Stimulated activated CD4-positive, alpha-beta T cell treated with anti-CD3 and anti-CD28 coated beads, TNF-alpha, amount 100 ng/mL, for 1 hour (primary cell): ENCODE measurements at places on chromosomes 6 and 20.

- no peak for DNase-seq
Observed at GRCh38 chr6:77462359-77463307, 658 bp downstream of the HTR1B start.

DNA sequence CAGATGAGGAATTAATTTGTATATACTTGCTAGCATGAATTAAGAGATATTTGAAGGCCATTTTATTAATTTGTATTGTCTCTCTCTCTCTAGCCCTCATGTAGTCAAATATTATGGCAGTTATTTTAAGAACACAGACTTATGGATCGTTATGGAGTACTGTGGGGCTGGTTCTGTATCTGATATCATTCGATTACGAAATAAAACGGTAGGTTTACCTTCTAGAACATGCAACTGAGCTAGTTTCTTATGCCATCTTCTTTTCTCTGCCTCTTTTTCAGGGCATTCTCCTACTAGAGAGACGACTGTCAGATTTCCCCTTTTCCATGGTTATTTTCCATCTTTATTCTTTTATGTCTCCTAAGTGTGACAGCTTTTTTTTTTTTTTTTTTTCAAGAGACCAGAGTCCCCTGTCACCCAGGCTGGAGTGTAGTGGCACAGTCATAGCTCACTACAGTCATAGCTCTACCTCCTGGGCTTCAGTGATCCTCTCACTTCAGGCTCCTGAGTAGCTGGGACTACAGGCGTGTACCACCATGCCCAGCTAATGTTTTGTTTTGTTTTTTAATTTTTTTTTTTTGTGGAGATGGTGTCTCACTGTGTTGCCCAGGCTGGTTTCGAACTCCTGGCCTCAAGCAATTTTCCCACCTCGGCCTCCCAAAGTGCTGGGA is 15.6 kb downstream of the STK4 start:
- no peak for DNase-seq

DNA sequence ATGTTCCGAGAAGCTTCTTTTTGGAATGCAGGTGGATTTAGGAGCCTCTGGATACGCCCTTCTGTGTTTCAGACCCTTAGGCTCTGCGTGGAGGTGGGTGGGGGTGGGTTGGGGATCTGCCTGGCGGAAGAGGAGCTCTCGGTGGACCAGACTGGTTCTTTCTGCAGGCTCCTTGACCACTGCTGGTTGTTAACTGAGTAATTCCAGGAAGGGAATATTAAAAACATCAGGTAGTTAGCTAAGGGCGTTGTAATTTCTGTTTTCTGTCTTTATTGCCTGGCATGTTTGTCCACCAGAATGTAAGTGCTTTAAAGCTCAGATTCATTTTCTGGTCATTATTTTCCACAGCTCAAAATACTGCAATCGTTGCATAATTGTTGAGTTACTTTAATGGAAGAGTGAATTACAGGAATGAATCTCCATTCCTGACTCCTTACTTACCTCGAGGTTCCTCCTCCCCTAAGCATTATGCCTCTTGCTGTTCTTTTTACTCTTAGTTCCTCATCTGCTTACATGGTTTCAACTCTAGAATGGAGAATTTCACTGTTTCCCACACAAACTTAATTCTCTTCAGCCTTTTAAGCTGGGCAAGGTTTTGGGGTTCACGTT is 5.9 kb downstream of the CDYL start:
- no peak for DNase-seq

GRCh38 chr20:44011251-44011940 is 96.7 kb downstream of the TOX2 start:
- DNase-seq, result no peak

DNA sequence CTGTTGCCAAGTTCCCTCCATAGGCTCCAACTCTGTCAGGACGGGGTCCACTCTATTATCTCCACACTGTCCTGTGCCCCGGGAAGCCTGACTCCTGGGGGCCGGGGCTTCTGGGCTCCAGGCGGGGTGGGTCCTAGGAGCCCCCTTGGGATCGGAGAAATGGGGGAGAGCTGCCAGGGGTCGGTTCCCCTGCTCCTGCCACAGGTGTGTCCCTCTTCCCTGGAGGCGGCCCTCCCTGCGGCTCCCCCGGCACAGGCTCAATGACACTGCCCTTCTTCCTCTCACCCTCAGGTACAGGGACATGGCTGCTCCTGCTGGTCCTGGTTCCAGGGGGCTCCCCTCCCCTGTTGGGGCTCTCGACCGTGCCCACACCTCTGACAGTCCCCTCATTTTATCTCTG is 110.0 kb downstream of the DHX35 start:
- no peak for DNase-seq
